Foreskin melanocyte (primary cell): ENCODE measurements at places on chromosomes 5 and 9.

GRCh38 chr5:85140471-85140870 lies 755.8 kb upstream of the EDIL3 start:
- no peak for DNase-seq

DNA sequence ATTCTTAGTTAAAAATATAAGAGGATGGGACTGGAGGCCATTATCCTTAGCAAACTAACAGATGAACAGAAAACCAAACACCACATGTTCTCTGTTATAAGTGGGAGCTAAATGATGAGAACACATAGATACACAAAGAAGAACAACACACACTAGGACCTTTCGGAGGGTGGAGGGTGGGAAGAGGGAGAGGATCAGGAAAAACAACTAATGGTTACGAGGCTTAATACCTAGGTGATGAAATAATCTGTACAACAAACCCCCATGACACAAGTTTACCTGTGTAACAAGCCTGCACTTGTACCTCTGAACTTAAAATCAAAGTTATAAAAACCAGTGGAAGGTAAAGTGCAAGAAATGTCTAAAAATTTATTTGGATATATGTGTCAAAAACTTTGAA lies 1047.4 kb upstream of the C9orf72 start:
- DNase-seq, result no peak

DNA sequence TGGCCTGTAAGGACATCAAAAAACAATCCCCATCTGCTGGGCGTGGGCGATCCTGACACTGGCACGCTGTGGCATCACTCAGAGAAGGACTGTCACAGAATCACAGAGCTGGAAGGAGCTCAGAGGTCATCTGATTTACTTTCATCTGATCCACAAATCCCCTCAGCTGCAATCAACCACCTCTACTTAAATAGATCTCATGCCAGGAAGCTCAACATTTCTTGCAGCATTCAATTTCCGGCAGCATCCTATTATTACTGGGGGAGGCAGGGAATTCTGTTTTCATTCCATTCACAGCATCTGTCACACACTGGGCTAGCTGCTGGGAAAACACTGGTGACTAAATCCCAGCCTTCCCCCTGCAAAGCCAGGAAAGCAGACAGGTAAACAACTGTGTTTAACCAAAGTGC lies 38.3 kb downstream of the RETREG1 start:
- no peak for DNase-seq

GRCh38 chr5:79590396-79590999 lies 21.7 kb upstream of the TENT2 start:
- DNase-seq, result no peak

DNA sequence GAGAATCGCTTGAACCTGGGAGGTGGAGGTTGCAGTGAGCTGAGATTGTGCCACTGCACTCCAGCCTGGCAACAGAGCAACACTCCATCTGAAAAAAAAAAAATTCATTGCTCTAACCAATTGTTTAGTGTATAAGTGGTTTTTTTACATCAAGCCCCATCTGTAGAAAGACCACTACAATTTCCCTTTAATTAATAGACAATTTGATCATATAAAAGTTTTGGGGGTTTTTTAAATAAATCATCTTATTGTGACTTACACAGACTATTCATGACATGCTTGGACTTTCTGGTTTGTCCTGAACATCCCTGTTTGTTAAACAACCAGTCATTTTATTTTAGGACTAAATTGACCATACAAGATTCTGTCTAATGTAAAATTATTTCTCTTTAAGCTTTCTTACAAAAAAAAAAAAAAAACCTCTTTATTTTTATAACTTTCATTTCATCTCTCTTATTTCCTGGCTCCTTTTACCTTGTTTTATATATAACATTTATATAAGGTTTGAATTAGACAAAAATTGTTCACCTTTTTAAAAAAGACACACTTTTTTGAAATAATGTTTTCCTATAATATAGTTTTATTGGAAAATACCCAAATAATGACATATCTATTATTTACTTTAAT lies 9.8 kb upstream of the FANCC start:
- no peak for DNase-seq

- no peak for DNase-seq
Observed at GRCh38 chr5:175701797-175702196, 43.9 kb downstream of the HRH2 start.

DNA sequence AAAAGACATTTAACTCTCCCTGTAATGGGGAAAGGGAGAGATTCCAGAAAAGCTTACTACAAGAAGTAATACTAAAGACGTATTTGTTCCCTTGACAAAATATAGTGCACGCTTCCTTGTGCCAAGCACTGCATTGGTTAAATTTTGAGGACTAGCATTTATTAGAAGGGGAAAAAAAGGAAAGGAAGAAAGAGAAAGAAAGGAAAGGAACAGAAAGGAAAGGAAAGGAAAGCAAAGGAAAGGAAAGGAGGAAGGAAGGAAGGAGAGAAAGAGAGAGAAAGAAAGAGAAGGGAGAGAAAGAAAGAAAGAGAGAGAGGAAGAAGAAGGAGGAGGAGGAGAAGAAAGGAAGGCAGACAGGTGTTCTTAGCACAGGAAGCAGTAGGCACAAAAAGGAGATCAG lies 110.1 kb upstream of the CDH6 start:
- DNase-seq, result no peak

DNA sequence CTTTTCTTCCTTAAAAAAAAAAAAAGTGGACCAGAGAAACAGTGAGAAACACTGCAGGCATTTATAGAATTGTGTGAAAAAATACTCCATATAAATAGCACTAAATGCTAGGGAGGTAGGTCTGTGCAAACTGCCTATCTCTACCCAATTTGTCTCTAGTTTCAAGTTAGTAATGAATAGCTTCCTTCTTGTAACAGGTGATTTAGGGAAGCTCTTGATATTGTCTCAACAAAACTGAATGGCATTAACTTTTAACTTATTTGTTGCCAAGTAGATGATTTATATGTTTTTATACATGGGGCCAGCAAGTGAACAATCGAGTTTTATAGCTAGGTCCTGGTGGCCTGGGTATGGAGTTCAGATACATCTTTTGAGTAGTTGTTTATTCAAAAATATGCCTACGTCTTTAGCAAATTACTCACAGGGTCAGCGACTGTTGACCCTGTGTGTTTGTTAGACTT lies 283.6 kb downstream of the NR3C1 start:
- DNase-seq, result no peak

DNA sequence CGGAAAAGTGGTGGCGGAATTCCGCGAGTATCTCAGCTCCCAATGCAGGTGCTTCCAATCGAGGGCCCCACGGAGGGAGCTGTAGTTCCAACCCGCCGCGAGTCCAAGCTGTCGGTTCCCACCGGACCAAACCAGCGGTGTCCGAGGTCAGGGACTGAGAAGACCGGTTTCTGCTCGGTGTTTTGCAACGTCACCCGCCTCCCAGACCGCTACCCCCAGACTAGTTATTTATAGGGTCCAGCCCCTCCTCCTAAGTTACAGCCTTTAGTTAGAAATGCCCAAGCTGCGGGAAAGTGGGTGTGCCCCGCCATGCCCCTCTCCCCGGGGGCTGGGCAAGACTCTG lies 677 bp upstream of the MYORG start:
- DNase-seq, result no peak

DNA sequence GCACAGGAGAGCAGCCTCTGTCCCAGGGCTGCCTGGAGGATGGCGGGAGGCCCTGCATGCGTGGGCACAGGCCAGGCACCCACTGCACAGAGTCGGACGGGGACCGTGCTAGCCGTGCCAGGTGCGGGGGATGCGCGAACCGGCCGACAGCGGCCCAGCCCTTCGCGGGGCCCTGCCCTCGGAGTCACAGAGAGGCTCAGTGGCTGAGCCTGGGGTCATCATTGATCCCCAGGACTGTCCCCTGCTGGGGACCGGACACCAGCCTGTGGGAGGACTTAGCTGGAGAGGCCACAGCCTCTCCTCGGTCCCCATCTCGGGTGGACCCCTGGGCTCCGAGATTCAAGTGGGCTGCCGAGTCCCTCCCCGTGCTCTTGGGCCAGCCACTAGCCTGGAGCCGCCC lies 19.1 kb upstream of the LAMC3 start:
- no peak for DNase-seq

DNA sequence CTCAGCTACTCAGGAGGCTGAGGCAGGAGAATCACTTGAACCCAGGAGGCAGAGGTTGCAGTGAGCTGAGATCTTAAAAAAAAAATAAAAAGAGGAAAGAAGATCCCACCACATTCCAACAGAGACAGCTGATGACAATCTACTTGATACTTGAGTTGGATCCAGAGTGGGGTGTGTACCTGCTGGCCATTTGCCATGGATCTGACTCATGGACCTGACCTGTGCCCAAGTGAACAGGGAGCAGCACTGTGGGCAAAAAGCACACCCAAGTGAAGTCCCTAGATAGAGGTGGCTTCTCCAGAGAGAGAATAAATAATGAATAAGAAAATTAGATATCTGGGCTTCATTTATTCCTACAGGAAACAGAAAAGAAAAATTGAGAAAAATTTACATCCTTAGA lies 81.2 kb upstream of the MIER3 start:
- DNase-seq, result no peak

GRCh38 chr5:159027504-159027903 lies 72.2 kb downstream of the EBF1 start:
- no peak for DNase-seq

DNA sequence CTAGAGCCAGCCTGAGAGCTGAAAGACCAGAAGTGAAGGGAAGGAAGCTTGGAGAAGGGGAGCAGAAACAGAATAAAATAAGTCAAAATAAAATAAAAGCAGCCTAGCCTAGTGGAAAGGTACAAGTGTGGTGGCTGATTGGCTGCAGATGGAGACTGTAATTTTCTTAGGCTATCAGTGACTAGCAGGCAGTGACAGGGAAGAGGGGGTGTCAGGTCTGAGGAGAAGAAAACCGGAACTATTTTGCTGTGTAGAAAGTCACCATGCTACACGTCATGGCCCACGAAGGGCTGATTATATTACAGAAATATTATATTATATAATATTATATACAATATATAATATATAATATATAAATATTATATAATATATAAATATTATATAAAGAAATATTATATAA lies 98.1 kb upstream of the TAF11L2 start:
- DNase-seq, result no peak

DNA sequence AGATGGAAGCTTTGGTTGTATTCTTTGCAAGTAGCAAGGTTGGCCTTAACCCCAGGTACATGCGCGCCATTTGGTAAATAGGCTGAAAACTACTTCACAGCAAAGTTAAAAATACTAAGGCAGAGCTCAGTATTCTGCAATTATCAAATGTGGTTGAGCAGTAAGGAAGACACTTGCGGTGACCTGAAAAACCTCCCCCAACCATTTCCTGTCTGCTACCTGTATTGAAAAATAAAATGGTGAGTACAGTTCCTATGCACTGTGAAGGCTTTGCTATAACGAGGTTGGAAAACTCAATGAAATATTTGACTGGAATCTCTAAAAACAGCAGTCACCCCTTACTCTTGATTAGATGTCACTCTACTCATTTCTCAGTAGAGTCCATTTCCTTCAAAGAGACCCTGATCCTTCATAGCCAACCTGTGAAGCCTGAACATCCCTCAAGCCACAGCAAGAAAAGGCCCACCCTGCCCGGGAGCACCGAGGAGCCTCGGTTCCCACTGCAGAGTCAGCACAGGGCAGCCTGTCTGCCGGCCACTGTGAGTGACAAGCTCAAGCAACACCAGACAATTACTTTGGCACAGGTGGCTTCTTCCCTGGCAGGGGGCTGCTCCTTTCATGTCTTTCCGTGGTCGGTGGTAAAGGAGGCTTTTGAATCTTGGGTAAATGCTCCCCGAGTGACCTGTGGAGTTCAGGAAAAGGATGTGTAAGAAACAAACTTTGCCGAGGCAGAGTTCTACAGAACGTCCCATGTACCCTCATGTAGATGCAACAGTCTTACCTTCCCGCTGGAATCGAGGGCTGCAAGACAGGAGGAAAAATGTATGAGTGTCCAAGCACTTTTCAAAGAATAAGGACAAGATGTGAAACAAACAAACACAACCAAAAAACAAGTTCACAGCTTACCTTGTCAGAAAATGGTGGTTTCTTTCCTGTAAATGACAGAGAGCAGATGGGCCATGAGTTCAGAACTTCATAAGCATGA lies 29.6 kb downstream of the C5orf58 start:
- no peak for DNase-seq

GRCh38 chr5:177126771-177127170 lies 6.8 kb upstream of the NSD1 start:
- DNase-seq, result no peak

GRCh38 chr9:129231022-129231739 lies 53.1 kb upstream of the IER5L start:
- no peak for DNase-seq

DNA sequence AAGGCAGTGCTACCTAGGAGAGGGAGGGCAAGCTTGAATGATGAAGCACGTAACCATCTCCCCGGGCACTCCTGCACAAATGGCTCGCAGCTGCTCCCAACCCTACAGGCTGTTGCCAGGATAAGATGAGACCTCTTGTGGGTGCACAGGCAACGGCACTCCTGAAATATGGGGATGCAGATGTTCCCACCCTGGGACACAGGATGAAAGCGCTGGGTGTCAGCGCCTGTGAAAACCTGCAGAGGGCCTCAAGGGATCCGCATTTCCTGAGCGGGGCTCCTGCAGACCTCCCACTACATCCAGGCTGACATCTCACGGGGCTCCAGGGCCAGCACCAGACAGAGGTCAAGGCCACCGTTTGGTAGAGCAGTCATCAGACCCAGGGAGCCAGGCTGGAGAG lies 60.7 kb downstream of the SMIM23 start:
- no peak for DNase-seq

GRCh38 chr5:149682532-149683075 lies 47.5 kb upstream of the PPARGC1B start:
- DNase-seq, result no peak

DNA sequence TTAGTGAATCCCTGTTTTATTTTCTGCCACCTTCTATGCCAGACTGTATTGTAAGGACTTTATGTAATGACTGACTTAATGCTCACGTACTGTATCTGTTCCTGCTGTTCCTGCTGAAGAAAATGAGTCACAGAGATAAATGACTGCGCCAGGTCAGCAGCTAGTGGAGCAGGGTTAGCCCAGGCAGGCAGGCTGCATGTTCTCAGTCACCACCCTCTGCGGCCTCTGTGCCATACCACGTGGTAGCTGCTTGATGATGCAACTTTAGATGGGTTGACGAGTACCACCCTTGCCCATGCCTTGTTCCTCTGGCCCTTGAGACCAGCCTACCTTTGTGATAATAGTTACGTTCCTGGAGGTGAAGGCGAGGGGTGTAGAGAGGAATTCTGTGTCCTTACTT lies 161.9 kb downstream of the TRIO start:
- no peak for DNase-seq

- DNase-seq, result peak; percentile 40
Observed at GRCh38 chr5:101390151-101390908, 487.2 kb upstream of the ST8SIA4 start.

GRCh38 chr5:172534229-172535107 lies 80.1 kb upstream of the SH3PXD2B start:
- DNase-seq, result no peak

DNA sequence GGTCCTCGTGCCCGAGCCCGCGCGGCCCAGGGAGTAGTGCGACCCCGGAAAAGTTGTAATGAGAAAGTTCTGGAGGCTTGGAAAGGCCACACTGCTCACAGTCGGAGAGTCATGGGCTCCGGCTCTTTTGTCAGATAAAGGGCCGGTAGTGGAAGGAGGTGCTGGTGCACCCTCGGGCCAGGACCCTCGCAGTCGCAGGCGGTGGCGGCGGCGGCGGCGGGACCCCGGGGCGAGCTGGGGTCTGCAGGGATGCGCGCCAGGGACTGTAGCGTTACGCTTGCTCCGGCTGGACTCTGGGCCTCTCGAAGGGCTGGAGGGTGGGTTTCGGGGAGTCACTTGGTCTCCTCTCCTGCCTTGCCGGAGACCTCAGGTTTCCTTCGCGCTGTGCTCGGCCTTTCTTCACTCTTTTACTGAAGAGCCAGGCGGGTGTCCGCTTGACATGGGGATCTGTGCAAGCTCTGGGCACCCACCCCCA lies 1.5 kb downstream of the RORB start:
- no peak for DNase-seq

GRCh38 chr5:177334781-177335700 lies 16.4 kb downstream of the LMAN2 start:
- DNase-seq, result no peak
